H1 (cell line): ENCODE measurements at places on chromosomes 7 and 10.
A peak's percentile ranks its signal among the peaks of the same experiment; 100 is the strongest.

GRCh38 chr10:69321039-69321715, 42.9 kb downstream of the HK1 start:
- no peak for DNase-seq
- H3K27ac ChIP-seq, result no peak overlapping the region
- H3K36me3 ChIP-seq, result no peaks in the 10 kb centered on the region
- H3K4me1 ChIP-seq, result peaks cover 40% of the 10 kb centered on the region
- H3K4me3 ChIP-seq, result no peak overlapping the region

GRCh38 chr10:70673043-70673928, 980 bp downstream of the ADAMTS14 start:
- no peak overlapping the region for H3K27ac ChIP-seq
- peaks cover 11% of the 10 kb centered on the region for H3K4me1 ChIP-seq
- H3K27me3 ChIP-seq, result peaks cover 20% of the 10 kb centered on the region
- H3K36me3 ChIP-seq, result no peaks in the 10 kb centered on the region

DNA sequence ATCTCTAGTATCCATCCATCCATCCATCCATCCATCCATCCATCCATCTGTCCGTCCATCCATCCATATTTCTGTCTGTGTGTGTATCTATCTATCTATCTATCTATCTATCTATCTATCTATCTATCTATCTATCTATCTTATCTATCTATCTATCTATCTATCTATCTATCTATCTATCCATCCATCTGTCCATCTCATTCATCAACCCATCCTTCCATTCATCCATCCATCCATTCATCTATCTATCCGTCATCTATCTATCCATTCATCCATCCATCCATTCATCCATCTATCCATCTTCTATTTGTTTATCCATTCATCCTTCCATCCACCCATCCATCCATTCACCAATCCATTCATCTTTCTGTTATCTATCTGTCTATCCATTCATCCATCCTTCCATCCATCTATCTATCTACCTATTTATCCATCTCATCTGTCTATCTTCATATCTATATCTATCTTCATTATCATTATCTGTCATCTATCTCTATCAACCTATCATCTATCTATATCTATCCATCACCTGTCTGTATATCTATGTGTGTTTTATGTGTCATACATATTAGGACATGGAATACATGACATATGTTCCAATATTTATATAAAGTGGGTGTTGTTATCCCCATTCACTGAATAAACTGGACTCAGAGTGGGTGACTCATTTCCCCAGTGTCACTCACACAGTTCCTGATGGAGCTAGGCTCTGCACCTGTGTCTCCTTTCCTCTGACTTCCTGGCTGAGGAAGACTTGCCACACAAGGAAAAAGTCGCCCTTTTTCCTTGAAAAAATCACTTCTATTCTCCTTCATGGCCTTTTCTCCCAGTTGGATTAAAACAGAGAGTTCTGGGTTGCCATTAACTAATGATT, 200.1 kb downstream of the CCDC3 start:
- no peak for DNase-seq
- H3K36me3 ChIP-seq, result no peaks in the 10 kb centered on the region
- H3K4me3 ChIP-seq, result no peak overlapping the region
- H3K4me1 ChIP-seq, result peaks cover 7% of the 10 kb centered on the region; the same call in 1 of the 2 replicates
- H3K27me3 ChIP-seq, result no peaks in the 10 kb centered on the region

DNA sequence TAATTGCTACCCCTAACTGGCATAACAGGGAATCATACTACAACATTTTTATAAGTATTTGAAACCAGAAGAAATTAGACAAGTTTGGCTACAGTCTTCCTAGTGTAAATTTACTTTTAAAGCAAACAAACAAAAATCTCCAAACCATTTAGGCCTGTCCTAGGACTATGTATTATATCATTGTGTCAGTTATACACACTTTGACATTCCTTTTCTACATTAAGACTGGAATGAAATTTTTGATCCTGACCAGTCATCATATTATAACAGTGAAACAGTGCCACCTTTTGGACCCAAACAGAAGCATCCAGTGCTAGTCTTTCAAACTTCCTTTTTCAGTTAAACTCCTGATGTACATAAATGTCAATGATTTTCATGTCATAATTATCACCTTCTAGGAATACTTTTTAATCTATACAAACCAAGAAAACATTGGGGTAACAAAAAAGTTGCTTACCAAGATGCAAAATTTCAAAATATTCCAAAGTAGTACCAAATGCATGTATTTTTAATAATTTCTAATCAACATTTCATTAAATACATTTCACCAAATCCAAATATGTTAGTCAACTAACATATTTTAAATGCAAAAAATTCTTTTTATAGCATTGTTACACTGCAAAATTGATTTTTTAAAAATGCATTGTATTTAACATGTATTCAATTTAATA, 75.7 kb downstream of the IMMP2L start:
- no peaks in the 10 kb centered on the region for H3K36me3 ChIP-seq
- H3K27ac ChIP-seq, result no peak overlapping the region
- no peak for DNase-seq
- H3K4me1 ChIP-seq, result no peaks in the 10 kb centered on the region
- no peak overlapping the region for H3K4me3 ChIP-seq
- H3K27me3 ChIP-seq, result no peaks in the 10 kb centered on the region

- H3K36me3 ChIP-seq, result no peaks in the 10 kb centered on the region
- H3K27ac ChIP-seq, result no peak overlapping the region
- H3K4me1 ChIP-seq, result peaks cover 6% of the 10 kb centered on the region; the same call in 1 of the 2 replicates
- H3K27me3 ChIP-seq, result peaks cover 23% of the 10 kb centered on the region
- no peak for DNase-seq
These were observed 15.5 kb downstream of the LZTS2 start for GRCh38 chr10:101014966-101015581.

GRCh38 chr10:85547460-85548023, 819.1 kb downstream of the GRID1 start:
- no peak overlapping the region for H3K4me3 ChIP-seq
- H3K27ac ChIP-seq, result no peak overlapping the region
- H3K36me3 ChIP-seq, result no peaks in the 10 kb centered on the region

- H3K4me3 ChIP-seq, result no peak overlapping the region
- H3K4me1 ChIP-seq, result no peaks in the 10 kb centered on the region
- peak; percentile 39 for DNase-seq
These were observed 27.2 kb downstream of the CDH23 start for GRCh38 chr10:71423901-71424300.

DNA sequence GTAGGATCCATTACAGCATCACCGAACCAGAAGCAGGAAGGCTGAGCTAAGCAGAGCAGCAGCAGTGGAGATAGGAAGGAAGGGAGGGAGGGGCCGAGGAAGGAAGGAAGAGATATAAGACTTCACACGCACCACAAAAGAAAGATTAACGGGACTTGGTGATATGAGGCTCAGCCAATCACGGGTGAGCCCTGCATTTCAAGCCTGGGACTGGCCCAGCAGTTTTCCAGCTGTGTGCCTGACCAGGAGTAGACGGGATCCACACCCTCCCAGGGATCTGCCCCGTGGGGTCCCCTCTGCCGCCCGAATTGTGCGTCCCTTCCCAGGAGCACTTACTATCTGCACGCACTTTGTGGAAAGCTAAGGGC, 16.2 kb downstream of the ATG9B start:
- no peak overlapping the region for H3K4me3 ChIP-seq
- DNase-seq, result no peak
- H3K27ac ChIP-seq, result no peak overlapping the region
- no peaks in the 10 kb centered on the region for H3K27me3 ChIP-seq
- H3K4me1 ChIP-seq, result no peaks in the 10 kb centered on the region

DNA sequence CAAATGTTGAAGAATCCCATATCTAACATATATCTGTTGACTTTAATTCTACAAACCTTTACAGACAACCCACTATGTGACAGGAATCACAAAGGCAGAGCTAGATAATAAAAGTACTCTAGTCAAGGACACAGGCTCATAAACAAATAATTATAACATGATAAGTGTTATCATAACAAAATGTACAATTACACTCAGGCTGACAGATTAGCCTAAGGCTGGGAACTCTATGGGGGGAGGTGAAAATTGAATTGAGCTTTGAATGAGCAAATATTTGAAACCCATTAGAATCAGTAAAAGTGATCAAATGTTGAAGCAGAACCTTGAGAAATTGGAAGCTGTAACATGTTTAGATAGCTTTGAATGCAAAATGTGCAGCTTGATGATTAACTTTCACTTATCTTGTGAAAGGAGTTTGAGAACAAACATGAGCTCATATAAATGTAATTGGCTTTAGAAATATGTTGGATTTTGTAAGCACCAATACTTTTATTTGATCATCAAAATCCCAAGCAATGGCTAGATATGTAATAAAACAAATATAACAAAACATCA, 970.2 kb downstream of the SORCS3 start:
- no peak for DNase-seq
- H3K27me3 ChIP-seq, result no peaks in the 10 kb centered on the region
- no peak overlapping the region for H3K4me3 ChIP-seq
- no peak overlapping the region for H3K27ac ChIP-seq

GRCh38 chr7:89312551-89312950, 517.0 kb upstream of the TEX47 start:
- DNase-seq, result no peak
- no peaks in the 10 kb centered on the region for H3K27me3 ChIP-seq
- no peak overlapping the region for H3K27ac ChIP-seq
- H3K4me1 ChIP-seq, result no peaks in the 10 kb centered on the region

DNA sequence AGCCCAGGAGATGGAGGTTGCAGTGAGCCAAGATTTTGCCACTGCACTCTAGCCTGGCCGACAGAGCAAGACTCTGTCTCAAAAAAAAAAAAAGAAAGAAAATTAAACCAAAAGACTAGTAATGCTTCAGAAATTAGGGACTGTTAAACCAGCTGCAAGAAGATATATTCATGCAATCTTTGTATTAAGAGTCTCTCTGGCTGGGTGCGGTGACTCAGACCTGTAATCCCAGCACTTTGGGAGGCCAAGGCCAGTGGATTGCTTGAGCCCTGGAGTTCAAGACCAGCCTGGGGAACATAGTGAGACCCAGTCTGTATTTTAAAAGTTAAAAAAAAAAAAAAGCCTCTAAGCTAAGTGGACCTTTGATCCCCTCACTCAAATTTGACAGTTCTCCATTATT, 2.5 kb upstream of the HNRNPF start:
- H3K4me1 ChIP-seq, result no peaks in the 10 kb centered on the region
- no peak for DNase-seq
- H3K4me3 ChIP-seq, result no peak overlapping the region
- no peaks in the 10 kb centered on the region for H3K27me3 ChIP-seq
- H3K36me3 ChIP-seq, result no peaks in the 10 kb centered on the region

- H3K27ac ChIP-seq, result no peak within 1 kb of the TSS
- H3K4me1 ChIP-seq, result no peaks in the 10 kb centered on the region
- no peaks in the 10 kb centered on the region for H3K36me3 ChIP-seq
- no peaks in the 10 kb centered on the region for H3K27me3 ChIP-seq
These were observed at the start of gene ACTA2 for GRCh38 chr10:88952647-88953111. TSS of gene ACTA2 (minus strand) at chr10:88952773. CDS start at chr10:88948930, 3,843 bp downstream.

- no peak for DNase-seq
- H3K4me1 ChIP-seq, result no peaks in the 10 kb centered on the region
- H3K27ac ChIP-seq, result no peak overlapping the region
- H3K27me3 ChIP-seq, result no peaks in the 10 kb centered on the region
- H3K4me3 ChIP-seq, result no peak overlapping the region
These were observed 36.2 kb upstream of the FOXL3 start for GRCh38 chr7:253581-254336.

- no peak overlapping the region for H3K4me3 ChIP-seq
- no peak overlapping the region for H3K27ac ChIP-seq
- peaks cover 4% of the 10 kb centered on the region; the same call in 1 of the 2 replicates for H3K36me3 ChIP-seq
These were observed 2.6 kb upstream of the CYP26A1 start for GRCh38 chr10:93071177-93071472.

- H3K27me3 ChIP-seq, result no peaks in the 10 kb centered on the region
- DNase-seq, result peak; percentile 30
- no peak overlapping the region for H3K4me3 ChIP-seq
- no peak overlapping the region for H3K27ac ChIP-seq
- H3K36me3 ChIP-seq, result no peaks in the 10 kb centered on the region
- H3K4me1 ChIP-seq, result peaks cover 5% of the 10 kb centered on the region
These were observed 66.7 kb downstream of the NOD1 start for GRCh38 chr7:30411897-30412296.

GRCh38 chr7:70787771-70788170, 344.2 kb upstream of the GALNT17 start:
- DNase-seq, result no peak
- no peak overlapping the region for H3K4me3 ChIP-seq
- H3K36me3 ChIP-seq, result peaks cover 84% of the 10 kb centered on the region
- H3K4me1 ChIP-seq, result no peaks in the 10 kb centered on the region
- no peak overlapping the region for H3K27ac ChIP-seq

GRCh38 chr7:44176486-44176885, 12.8 kb downstream of the GCK start:
- DNase-seq, result no peak
- H3K27ac ChIP-seq, result no peak overlapping the region
- no peak overlapping the region for H3K4me3 ChIP-seq
- H3K36me3 ChIP-seq, result no peaks in the 10 kb centered on the region
- no peaks in the 10 kb centered on the region for H3K4me1 ChIP-seq

GRCh38 chr7:28483112-28483511, 70.8 kb downstream of the CREB5 start:
- H3K27ac ChIP-seq, result no peak overlapping the region
- peaks cover 24% of the 10 kb centered on the region for H3K4me1 ChIP-seq
- no peaks in the 10 kb centered on the region for H3K27me3 ChIP-seq
- H3K4me3 ChIP-seq, result no peak overlapping the region
- no peaks in the 10 kb centered on the region for H3K36me3 ChIP-seq
- DNase-seq, result no peak

DNA sequence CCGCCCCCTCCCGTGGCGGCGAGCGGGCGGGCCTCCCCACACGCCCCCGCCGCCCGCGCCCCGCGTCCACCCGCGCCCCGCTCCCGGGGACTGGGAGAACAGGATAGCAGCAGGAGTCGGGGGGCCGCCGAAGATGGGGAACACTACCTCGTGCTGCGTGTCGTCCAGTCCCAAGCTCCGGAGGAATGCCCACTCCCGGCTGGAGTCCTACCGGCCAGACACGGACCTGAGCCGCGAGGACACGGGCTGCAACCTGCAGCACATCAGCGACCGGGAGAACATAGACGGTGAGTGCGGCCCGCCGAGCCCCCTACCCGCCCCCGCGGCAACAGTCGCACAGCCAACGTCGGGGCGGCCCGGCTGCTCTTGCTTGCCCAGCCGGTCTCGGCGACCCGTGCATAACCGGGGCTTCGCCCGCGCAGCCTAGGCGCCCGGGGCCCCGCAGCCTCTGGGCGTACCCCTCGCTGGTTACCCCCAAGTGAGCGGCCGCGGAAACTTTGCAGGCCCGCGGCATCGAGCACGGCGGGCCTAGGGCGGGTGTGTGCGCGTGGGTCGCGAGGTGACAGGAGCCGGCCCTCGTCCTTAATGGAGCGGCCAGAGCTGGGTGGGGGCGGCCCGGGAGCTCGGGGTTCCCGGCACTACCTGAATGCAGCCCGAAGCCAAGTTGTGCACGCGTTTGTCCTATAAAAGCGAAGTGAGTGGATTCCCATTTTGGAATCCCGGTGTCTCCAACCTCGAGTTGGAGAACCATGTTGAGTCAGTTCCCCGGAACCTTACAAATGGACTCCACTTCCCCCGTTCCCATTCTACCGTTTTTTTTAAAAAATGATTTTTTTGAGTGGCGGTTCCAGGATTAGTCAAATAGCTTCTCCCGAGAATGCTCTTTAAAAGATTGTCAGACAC, 863 bp downstream of the CCNY start:
- peak overlapping the region; percentile 98 for H3K4me3 ChIP-seq
- DNase-seq, result no peak
- H3K36me3 ChIP-seq, result peaks cover 11% of the 10 kb centered on the region; the same call in 1 of the 2 replicates
- H3K4me1 ChIP-seq, result peaks cover 3% of the 10 kb centered on the region

- no peaks in the 10 kb centered on the region for H3K27me3 ChIP-seq
- H3K27ac ChIP-seq, result no peak overlapping the region
- no peaks in the 10 kb centered on the region for H3K4me1 ChIP-seq
- DNase-seq, result no peak
- H3K4me3 ChIP-seq, result no peak overlapping the region
These were observed 168.5 kb upstream of the MEOX2 start for GRCh38 chr7:15854841-15855524.
